ENCODE measurements at places on chromosomes 3 and 15.

DNA sequence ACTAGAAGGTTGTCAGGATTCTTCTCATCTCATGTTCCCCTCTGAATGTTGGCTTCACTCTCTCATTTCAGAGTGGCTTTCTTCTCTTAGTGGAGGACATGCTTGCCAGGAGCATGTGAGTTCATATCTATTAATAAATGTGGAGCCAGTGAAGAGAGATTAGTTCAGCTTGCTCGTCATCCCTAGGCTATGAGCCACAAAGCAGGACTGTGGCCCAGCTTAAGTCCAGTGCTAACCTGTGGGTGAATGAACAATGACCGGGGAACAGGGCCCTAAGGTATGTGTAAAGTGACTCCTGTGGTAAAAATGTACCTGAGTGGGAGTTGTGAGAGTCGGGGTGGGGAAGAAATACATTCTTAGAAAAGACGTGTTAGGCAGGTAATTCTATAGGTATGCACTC is 96.9 kb upstream of the TBL1XR1 start:
- DNase-seq, result no peak

GRCh38 chr3:118425272-118425837 is 609.3 kb downstream of the IGSF11 start:
- no peak for DNase-seq

DNA sequence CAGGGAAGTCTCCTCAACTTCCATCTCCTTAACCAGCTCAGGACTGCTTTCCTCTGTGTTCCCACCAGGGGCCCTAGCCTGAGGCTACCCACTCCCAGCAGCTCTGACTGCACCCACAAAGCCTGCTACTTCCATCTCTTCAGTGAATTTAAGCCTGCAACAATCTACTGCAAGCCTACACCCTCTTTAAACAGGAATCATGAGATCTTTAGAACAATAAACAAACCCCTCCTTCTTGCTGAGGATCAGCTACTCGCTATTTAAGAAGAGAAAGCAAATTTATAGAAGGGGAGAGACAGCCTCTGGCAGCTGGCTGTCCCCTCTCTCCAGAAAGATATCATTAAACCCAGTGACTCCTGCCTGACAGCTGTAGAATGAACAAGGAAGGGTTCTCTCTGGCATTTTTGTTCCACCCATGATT is 51.9 kb downstream of the ARHGAP31 start:
- DNase-seq, result no peak

DNA sequence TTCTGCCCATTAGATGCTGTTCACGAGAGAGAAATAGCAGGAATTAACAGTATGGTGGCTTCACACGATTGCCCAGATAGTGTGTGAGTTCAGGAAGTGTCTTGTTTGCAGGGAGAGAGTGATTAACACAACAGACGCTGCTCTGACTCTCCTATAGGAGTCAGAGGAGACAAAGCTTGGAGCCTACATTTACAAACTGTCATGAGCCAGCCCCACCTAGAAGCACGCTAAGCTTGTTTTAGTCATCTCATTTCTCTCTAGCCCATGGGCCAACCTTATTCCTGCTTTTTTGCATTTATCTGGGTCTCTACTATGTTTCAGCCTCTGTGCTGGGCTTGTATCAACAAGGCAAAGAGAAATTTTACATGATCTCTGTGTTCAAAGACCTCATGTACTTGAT is 128.3 kb upstream of the BFSP2 start:
- no peak for DNase-seq

DNA sequence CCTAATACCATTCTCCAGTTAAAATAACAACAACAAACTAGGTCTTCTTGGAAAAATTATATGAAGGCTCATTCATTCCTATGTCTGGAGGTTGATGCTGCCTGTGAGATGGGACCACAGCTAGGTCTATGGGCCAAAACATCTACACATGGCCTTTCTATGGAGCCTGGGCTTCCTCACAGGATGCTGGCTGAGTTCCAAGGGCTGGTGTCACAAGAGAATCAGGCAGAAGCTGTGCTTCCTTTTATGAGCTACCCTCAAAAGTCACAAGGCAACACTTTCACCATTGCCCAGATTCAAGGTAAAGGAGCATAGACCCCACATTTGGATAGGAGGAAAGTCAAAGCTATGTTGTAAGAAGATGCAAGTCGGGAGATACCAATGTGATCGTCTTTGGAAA is 4.6 kb upstream of the RTP2 start:
- no peak for DNase-seq

DNA sequence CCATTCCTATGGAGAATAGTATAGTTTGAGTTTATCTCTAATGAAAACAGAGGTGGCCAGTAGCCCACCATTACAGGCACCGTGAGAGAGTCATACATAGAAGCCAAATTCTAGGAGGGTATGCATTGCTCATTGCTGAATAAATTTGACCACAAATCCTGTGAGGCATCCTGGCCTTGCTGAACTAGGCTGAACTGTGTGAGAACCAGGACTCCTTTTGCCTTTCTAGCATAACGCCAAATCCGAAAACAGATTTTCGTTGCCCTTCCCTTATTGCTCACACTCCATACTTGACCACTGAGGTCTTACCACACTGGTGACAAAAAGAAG is 50.4 kb downstream of the SLC2A2 start:
- DNase-seq, result no peak

GRCh38 chr3:38210141-38210757 is 44.9 kb downstream of the OXSR1 start:
- no peak for DNase-seq

- no peak for DNase-seq
Observed at GRCh38 chr3:57999417-58000115, 8.7 kb upstream of the FLNB start.

- DNase-seq, result no peak
Observed at GRCh38 chr3:30231277-30232141, 374.9 kb upstream of the TGFBR2 start.

GRCh38 chr15:59688423-59688781 is 718 bp downstream of the BNIP2 start:
- no peak for DNase-seq

DNA sequence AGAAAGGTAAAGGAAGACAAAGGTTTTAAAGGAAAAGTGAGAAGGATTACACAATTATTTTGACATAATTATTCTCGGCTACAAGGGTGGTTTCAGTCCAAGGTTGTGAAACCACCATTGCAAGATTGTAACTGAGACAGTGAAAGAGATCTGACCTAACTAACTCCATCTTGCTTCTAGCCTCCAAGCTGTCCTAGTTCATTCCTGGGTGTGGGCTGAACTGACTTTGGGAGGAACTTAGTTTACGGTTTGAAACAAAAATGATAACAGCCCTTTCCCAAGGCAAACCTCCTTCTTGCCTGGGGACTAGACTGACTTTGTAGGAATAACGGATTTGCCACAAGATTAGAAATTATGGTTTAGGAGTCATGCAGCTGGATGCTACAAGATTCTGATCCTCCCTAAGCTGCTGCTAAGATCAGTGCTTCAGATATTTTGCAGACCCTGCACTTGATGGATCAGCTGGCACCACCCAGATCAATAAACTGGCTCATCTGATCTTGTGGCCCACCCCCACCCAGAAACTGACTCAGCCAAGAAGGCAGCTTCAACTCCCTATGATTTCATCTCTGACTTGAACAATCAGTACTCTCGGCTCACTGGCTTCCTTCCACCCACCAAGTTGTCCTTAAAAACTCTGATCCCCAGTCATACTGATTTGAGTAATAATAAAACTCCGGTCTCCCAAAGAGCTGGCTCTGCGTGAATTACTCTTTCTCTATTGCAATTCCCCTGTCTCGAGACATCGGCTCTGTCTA is 57.7 kb upstream of the AADACL2 start:
- no peak for DNase-seq

DNA sequence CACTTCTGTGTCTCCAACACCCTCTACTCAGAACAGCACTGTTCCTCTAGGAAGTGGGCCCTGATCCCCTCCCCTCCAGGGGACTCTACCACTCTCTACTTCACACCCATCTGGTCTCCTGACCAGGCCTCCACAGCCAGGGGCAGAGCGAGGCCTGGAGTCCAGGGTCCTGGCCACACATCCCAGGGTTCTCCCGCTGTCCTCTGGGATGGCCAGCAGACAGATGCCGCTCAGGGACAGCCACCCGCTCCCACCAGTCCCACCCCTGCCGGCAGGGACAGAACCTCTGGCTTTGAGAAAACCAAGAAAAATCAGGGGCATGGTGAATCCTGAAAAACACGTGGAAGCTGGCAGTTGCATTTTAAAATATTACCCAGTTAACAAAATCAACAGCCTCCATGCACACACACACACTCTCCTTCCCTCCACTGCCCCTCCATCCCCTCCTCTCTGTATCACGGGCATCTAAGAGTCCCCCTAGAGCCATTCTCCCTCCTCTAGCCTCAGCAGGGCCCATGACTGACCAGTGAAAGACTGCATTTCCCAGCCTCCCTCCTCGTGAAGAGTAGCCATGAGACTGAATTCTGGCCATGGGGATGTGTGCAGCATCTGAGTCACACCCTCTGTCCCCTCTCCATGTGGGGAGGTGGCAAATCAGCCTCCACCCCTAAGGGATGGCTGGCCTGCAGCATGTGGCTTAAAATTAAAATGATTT is 32.1 kb upstream of the IQSEC1 start:
- DNase-seq, result no peak

DNA sequence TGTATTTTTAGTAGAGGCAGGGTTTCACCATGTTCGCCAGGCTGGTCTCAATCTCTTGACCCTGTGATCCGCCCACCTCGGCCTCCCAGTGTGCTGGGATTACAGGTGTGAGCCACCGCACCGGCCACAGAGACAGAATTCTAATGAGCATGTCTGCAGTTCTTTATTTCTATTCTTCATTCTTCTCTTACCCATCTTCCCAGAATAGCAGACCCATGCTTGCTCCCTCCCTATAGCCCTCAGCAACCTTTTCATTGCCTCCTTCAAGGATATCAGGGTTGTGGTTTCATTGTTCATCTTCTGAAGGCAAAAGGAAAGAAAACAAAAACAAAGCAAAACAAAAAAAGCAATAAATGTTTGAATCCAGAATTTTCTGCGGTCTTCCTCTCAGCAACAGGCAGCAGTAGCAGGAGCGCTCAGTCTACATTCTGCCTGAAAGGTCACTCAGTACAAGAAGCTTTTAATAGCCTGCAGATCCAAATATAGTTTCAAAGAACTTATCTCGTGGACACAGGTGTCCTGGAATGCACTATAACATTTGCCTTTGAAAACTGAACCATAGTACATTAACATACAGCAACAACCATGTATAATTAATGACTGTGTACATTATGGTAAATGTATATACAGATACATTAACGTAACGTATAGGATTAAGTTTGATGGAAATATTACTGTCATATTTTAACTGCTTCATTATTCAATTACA is at the start of gene SMCO1:
Gene SMCO1 (minus strand): TSS at position 434 of the 709 bp plus-strand sequence. CDS start 137 bp downstream, at position 297.
- DNase-seq, result no peak

GRCh38 chr15:87563869-87564268 is 692.7 kb downstream of the NTRK3 start:
- no peak for DNase-seq

DNA sequence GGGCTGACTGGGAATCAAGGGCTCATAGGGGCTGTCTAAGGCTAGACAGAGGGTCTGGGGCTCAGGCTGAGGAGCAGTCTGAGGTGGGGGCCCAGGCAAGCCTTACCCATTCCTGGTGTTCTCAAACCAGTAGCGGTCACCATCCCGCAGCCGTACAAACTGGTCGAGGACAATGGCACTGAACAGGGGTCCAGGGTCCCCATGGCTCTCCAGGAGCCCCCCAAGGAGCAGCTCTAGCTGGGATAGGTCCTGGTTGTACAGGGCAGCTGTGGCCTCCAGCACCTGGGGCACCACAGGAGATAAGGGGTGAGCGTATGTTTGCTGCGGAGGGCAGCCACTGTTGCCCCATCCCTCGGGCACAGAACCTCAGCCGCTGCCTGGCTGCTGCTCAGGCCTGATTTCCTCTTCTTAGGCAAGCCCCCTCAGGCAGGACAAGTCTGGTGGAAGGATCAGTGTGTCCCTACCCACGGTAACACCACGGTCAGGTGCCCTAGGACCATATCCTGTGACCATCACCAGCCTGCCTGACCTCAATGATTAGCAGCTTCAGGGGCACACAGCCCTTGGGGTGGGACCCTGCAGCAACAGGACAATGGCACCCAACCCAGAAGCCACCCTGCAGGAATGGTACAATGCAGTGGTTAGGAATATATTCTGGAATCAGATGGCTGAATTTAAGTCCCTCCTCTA is 5.9 kb downstream of the DUOX2 start:
- no peak for DNase-seq

GRCh38 chr3:13879946-13880810 is at the start of gene WNT7A:
TSS of gene WNT7A (minus strand) at chr3:13880071. CDS start at chr3:13879816, 255 bp downstream.
- no peak for DNase-seq

DNA sequence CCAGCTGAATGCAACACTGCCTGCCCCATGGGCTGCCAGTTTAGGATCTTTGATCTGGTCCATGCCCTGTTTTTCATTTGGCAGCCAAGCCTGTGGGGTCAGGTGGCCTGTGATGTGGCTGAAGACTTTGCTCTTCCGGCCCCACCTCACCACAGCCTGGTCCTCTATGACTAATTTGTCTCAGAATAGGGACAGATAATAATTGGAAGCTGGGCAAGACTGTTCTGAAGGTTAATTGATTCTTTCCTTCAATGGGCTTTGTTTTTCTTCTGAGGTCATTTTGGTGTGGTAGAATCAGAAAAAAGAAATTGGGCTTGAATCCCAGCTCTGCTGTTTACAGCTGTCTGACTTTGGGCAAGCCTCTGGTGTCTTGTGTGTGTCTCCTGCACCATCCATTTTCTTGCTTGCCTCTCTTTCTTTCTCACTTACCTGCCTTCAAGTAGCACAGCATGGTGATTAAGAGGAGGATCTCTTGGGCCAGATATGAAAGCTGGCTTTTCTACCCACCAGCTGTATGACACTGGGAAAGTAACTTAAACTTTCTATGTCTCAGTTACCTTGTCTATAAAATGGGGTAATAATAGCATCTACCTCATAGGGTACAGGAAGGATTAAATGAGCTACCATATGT is 24.2 kb downstream of the ABHD2 start:
- no peak for DNase-seq

- no peak for DNase-seq
Observed at GRCh38 chr3:190227064-190227463, 95.2 kb downstream of the CLDN1 start.

DNA sequence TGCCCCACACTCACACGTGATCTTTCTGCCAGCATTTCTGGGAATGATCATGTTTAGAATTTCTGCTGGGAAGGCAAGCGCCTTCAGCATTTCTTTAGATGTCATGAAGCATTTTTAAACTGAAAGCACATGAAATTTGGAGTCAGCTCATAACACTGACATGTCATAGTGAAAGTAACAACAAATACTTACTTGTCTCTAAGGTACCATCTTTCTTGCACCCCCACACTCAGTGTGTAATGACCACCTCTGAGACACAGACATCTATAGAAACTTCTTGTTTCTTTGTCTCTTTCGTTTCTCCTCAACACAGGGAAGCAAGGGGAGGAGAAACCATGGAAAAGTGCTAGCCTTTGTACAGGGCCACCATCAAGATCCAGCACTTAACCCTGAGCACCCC is 171.7 kb downstream of the RORA start:
- no peak for DNase-seq
